ENCODE measurements at places on chromosomes 12 and 14.

DNA sequence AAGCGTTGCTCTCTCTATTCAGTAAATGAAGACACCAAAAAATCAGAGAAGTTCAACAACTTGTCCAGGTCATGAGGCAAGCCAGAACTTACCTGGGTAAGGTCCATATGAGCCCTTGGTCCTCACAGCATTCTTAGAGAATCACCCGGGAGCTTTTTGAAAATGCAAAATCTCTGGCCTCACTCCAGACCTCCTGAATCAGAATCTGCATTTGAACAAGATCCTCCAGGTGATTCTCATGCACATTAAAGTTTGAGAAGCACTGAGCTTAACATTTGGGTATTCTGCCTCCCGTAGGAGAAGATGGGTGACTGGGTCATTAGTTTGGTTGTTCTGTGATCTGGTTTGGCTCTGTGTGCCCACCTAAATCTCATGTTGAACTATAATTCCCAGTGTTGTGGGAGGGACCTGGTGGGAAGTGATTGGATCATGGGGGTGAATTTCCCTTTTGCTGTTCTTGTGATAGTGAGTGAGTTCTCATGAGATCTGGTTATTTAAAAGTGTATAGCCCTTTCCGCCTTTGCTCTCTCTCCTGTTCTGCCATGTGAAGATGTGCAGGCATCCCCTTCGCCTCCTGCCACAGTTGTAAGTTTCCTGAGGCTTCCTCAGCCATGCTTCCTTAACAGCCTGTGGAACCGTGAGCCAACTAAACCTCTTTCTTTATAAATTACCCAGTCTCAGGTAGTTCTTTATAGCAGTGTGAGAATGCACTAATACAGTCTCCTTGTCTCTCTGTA is 221.2 kb downstream of the RAD51B start:
- no peak for DNase-seq

DNA sequence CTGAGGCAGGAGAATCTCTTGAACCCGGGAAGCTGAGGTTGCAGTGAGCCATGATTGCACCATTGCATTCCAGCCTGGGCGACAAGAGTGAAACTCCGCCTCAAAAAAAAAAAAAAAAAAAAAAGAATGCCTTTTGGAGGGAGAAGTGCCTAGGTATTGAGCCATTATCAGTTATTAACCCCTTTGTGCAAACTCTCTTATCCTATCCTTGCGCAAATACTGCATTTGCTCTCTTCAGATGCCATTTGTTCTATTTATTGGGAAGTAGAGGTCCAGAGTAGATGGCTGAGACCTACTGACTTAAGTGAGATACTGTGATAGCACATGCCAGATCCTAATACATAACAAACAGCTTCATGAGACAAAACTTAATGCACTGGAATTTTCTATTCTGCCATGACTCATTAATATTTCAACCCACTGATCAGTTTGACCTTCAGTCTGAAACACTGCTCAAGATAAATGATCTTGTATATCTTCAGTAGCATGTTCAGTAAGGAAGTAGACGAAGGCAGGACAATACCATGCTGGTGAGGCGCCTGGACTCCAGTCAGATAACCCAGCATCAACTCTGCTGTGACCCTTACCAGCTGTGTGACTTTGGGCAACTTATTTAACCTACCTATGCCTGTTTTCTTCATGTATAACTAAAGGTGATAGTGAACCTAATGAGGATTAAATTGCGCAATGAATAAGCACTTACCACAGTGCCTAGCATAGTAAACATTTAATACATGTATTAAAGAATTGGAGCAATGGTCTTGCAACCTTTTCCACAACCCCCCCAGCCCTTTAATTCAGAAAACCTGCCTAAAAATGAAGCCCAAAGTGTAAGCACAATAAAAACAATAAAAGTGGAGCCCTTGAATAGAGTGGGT is 5.7 kb upstream of the DNAAF2 start:
- no peak for DNase-seq

GRCh38 chr12:48946205-48946604 is 11.1 kb downstream of the ARF3 start:
- no peak for DNase-seq

- DNase-seq, result no peak
Measured at GRCh38 chr14:53751650-53752049, 205.0 kb downstream of the BMP4 start.

DNA sequence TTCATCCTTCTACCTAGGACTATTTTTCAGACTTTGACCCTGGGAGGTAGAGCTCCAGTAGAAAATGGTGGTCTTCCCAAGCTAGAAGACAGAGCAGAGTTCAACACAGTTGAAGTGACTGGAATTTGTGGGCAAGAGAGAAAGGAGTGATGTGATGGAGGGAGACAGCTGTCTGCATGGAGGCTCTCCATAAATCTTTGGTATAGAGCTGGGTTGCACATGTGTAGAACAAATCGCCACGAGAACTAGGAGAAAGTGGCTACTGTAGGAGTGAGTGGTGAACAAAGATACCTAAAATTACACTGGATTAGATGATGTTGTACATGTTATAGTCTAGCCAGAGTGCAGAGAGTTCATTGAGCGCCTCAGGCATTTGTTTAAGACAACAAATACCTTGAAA is 14.5 kb downstream of the GPR135 start:
- DNase-seq, result no peak

DNA sequence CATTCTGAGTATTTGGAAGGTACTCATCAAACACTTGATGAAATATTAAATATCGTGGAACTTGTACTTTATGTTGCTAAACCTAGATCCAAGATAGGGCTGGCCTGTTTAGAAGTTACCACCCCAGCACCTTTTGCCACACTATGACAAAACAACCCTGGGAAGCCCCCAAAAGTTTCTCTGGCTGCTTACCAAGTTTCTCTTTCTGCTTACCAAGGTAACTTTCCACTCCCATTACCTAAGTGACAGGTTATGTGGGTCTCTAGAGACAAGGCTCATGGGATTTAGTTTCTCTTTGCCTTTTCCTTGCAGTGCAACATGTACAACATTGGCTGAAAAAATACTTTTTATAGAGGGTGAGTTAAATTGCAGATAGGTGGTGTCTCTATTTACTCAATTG is 28.9 kb upstream of the PPM1A start:
- no peak for DNase-seq

DNA sequence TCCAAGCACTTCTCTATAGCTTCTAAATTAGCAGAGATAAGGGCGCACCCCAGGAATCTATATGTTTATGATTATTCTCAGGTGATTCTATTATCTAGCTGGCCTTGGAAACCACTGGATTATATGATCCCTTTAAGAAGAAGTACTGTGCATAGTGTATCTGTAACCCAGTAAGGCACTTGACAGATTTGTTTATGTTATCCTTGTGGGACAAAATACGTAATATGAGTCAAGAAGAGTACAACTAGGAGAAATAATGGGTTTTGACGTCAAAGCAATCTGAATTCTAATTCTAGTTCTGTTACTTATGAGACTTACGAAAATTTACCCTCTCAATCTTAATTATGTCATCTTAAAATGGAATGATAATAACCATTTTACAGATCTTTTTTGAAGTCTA is 259.6 kb upstream of the NAV3 start:
- DNase-seq, result no peak

GRCh38 chr14:77375973-77376770 is 722 bp downstream of the TMED8 start:
- DNase-seq, result peak; percentile 35

DNA sequence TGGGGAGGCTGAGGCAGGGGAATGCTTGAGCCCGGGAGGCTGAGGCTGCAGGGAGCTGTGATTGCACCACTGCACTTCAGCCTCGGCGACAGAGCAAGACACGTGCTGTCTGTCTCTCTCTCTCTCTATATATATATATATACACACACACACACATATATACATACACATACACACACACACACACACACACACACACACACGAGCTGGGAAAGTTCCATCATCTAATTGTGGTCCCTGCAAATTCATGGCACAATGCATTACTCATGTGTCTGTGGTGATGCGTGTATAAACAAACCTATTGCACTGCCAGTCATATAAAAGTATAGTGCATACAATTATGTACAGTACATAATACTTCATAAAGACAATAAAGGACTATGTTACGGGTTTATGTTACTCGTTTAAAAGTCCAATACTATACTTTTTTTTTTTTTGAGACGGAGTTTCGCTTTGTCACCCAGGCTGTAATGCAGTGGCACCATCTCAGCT is 36.6 kb downstream of the WDR89 start:
- no peak for DNase-seq
